ENCODE measurements at places on chromosomes 1 and 21. TPM values are rescaled to one million over a fixed set of nuclear protein-coding genes. Genes with fewer than 3 reads are reported as not detected.

DNA sequence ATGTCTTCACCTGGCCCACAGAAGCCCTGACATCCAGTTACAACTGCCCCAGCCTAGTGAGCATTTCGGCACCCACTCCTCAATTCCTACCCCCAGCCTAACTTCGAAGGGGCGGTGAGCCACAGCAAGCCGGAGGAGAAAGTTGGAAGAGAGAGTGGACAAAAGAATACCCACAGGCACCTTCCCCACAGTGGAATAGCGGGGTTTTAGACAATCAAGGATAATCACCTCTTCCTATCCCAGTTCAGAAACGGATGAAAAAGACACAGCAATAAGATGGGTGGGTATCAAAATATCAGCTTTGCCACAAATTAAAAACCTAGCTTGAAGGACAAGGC is 1.3 kb upstream of the LSS start:
- no peak for DNase-seq
- H3K4me1 ChIP-seq = peaks cover 18% of the 10 kb centered on the region
- no peaks in the 10 kb centered on the region for H3K36me3 ChIP-seq
- H3K4me3 ChIP-seq = peak overlapping the region; percentile 65
- H3K27me3 ChIP-seq = no peaks in the 10 kb centered on the region

- no peaks in the 10 kb centered on the region for H3K4me1 ChIP-seq
- H3K36me3 ChIP-seq = no peaks in the 10 kb centered on the region
- H3K27me3 ChIP-seq = no peaks in the 10 kb centered on the region
- no peak overlapping the region for H3K27ac ChIP-seq
- H3K4me3 ChIP-seq = no peak overlapping the region
- DNase-seq = no peak
Measured at GRCh38 chr1:33966346-33967141, 102.7 kb downstream of the HMGB4 start.

DNA sequence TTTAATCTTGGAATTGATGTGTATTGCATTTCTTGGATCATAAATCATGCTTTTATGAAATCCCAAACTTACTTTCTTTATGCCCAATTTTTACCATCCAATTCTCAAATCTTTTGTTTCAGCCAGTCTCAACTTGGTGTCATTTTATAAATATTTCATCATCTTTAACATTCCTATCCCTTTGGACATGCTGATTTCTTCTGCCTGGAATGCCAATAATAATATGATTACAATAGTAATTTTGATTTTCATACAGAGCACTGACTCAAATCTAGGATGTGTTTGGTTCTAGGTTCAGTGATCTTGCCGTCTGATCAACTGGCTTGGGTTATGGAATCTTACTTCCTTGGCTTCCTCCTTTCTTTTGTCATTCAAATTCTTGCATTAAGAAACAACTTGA is 12.8 kb downstream of the RRP15 start:
- no peaks in the 10 kb centered on the region for H3K36me3 ChIP-seq
- no peaks in the 10 kb centered on the region for H3K27me3 ChIP-seq
- H3K4me3 ChIP-seq = no peak overlapping the region
- H3K27ac ChIP-seq = no peak overlapping the region
- no peak for DNase-seq
- no peaks in the 10 kb centered on the region for H3K4me1 ChIP-seq

DNA sequence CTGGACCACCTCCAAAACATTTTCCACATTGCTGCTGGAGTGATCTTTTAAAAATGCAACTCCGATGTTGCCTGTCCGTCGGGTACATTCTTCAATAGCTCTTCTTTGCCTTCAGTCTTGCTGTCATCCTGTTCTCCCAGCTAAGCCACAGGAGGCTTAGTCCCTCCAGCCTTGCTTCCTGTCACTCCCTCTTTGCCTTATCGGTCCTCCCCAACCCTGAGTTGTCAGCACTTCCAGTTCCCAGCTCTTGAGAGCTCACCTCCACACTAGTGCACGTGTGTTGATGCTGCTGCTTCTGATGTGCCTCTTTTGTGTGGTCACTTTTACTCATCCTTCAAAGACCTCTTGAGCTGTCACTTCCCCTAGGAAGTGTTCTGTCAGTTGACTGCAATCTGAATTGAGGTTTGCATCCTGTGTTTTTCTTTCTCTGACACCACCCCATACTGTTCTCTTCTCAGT is 15.3 kb downstream of the UCK2 start:
- no peak overlapping the region for H3K4me3 ChIP-seq
- H3K27ac ChIP-seq = no peak overlapping the region
- no peaks in the 10 kb centered on the region for H3K27me3 ChIP-seq
- H3K36me3 ChIP-seq = no peaks in the 10 kb centered on the region

GRCh38 chr1:46409063-46409372 is 14.9 kb downstream of the FAAH start:
- no peaks in the 10 kb centered on the region for H3K4me1 ChIP-seq
- DNase-seq = no peak
- no peak overlapping the region for H3K27ac ChIP-seq
- H3K36me3 ChIP-seq = no peaks in the 10 kb centered on the region

Gene ZNF687
- 31.0 TPM for total RNA-seq

Gene MRPS14
- 12.4 TPM for total RNA-seq

Gene APCS
- total RNA-seq = not detected

Gene VHLL
- 0.46 TPM for total RNA-seq

Gene ACTL8
- not detected for total RNA-seq

Measured in naive thymus-derived CD4-positive, alpha-beta T cell (primary cell).